ENCODE measurements at places on chromosomes 5 and 9.

GRCh38 chr9:113648048-113648447 lies 184.5 kb downstream of the RGS3 start:
- no peak overlapping the region for H3K27ac ChIP-seq
- no peak for DNase-seq
- H3K36me3 ChIP-seq = no peaks in the 10 kb centered on the region
- peaks cover 15% of the 10 kb centered on the region for H3K4me1 ChIP-seq
- no peaks in the 10 kb centered on the region for H3K27me3 ChIP-seq
- H3K4me3 ChIP-seq = no peak overlapping the region

GRCh38 chr9:91144769-91145168 lies 216.9 kb downstream of the AUH start:
- no peak for DNase-seq
- no peak overlapping the region for H3K27ac ChIP-seq
- no peak overlapping the region for H3K4me3 ChIP-seq
- H3K4me1 ChIP-seq = no peaks in the 10 kb centered on the region
- no peaks in the 10 kb centered on the region for H3K36me3 ChIP-seq

DNA sequence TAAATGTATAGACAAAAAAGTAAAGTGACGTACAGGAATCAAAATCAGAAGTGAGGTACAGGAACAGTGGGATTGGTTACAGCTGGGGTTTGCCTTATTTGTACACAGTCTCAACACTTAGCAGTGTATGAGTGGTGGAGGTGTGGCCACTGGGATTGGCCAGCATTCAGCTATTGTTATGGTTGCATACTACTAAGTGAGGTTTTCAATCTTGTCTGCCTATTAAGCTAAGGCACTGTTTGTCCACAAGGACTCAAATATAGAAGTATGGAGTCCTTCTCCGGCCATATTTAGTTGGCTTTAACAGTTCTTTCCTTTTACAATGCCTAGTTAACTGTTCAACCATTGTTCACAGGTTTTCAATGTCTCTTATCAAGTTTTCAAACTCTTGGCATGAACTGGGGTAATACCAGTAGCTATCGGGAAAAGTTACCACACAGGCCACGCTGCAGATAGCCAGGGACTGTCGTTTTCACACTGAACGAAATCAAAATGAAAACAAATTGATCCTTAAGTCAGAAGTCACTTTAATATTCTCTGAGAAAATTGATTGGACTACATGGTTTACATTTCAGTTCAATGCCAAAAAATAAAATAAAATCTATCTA lies 176.0 kb upstream of the FREM1 start:
- H3K4me1 ChIP-seq = no peaks in the 10 kb centered on the region
- H3K27ac ChIP-seq = no peak overlapping the region
- no peaks in the 10 kb centered on the region for H3K36me3 ChIP-seq
- DNase-seq = no peak
- H3K4me3 ChIP-seq = no peak overlapping the region

- H3K27ac ChIP-seq = no peak overlapping the region
- no peaks in the 10 kb centered on the region for H3K27me3 ChIP-seq
- H3K36me3 ChIP-seq = no peaks in the 10 kb centered on the region
- H3K4me1 ChIP-seq = no peaks in the 10 kb centered on the region
Measured at GRCh38 chr5:130227699-130228098, 323.4 kb downstream of the CHSY3 start.

DNA sequence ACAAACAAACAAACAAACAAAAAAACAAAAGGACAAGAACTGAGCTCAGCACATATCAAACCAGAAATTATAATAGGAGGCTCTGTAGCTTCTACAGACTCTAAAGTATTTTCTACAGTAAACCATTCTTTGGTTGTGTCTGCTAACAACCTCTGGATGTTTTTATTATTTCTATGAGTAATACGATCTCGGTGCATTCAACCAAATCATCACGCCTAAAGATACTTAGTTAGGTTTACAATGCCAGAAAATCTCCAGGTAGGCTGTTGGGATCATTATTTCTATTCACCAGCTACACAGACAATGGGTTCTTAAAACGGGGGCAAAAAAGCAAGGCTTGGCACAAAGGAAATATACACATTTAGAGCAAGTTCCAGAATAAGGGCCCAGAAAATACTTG lies 41.6 kb upstream of the ALDOB start:
- no peak overlapping the region for H3K4me3 ChIP-seq
- H3K27me3 ChIP-seq = no peaks in the 10 kb centered on the region
- no peak for DNase-seq
- H3K36me3 ChIP-seq = peaks cover 22% of the 10 kb centered on the region
- H3K4me1 ChIP-seq = no peaks in the 10 kb centered on the region

DNA sequence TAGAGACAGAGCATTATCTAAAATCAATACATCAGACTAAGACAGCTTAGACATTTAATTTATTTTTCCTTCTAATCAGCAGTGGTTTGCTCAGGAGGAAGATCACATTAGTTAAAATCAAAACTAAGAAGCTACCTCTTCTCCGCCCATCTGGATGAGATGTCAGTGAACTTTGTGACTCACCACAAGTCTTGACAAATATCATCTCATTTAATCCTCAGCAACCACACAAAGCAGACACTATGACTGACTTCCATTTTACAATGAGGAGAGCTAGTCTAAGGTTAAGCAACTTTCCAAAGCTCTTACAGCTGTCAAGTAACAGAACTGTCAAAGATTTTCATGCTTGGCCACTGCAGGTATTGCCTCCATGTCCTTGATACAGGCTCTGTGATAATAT lies 289.5 kb downstream of the DEPDC1B start:
- H3K4me1 ChIP-seq = no peaks in the 10 kb centered on the region
- H3K36me3 ChIP-seq = no peaks in the 10 kb centered on the region
- no peak for DNase-seq
- H3K27me3 ChIP-seq = no peaks in the 10 kb centered on the region
- no peak overlapping the region for H3K4me3 ChIP-seq

DNA sequence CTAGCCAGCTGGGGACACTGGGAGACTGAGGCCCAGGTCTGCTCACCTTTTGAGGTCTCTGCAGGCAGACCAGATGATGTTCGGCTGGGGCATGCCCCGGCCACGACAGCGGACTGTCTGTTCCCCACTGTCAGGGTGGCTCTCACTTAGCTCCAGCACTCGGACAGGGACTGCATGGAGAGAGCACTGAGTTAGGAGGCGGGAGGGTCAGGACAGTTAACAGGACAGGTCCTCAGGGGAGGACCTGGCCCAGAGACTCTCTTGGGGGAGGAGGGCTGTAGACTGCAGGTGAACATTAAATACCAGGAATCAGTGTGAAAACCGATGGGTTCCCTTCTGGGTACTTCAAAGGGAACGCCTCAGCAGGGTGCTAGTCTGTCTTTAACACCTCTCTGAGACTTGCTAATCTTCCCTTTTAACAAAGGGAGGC lies 25.1 kb downstream of the PDGFRB start:
- no peak overlapping the region for H3K4me3 ChIP-seq
- H3K4me1 ChIP-seq = peaks cover 14% of the 10 kb centered on the region
- peaks cover 68% of the 10 kb centered on the region for H3K36me3 ChIP-seq

DNA sequence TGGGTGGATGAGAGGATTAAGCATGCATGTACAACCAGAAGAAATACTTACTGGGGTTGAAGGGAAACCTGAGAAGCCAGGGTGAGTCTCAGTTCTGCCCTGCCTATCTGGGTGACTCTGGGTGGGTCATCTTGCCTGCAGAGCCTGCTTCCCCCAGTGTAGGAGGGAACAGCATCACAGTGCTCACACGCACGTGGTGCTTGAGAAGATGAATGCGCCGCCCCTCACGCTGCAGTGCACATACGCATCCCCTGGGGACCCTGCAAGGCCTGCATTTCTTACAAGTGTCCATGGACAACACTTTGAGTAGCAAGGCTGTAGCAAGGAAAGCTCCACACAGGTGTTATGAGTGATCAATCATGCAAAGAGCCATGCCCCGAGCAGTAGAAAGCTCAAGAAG lies 18.7 kb upstream of the GABBR2 start:
- no peaks in the 10 kb centered on the region for H3K27me3 ChIP-seq
- no peak for DNase-seq

DNA sequence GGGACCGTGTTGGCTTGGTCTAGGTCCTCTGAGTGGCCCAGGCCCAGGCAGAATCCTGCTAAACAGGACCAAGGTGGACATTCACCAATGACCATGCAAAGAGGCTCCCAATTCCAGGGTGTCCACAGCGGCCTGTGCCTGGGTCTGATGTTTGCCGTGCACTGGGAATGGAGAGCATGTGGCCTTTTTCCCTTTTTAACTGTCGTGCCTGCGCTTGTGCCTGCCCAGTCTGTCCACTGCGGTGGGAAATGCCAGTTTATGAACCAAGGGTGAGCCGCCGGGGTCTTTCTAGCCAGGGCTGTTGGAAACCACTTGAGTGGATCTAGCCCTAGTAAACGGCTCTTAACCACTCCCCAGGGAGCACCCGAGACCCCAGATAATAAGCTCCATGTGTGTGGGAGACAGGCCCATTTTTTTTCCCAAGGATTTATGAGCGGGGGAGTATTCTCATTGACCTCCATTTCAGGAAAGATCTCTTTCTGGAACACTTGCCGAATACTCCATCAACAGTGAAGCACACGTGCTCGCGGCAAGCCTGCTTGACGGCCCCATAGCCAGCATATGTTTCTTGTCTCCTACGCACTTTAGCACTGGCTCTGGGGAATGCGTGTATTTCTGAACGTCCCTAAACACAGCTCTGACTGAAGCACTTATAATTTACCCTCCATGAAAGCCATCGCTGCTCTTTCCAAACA lies 93.2 kb upstream of the PHYKPL start:
- H3K36me3 ChIP-seq = no peaks in the 10 kb centered on the region
- H3K4me1 ChIP-seq = peaks cover 3% of the 10 kb centered on the region
- H3K27me3 ChIP-seq = no peaks in the 10 kb centered on the region
- H3K27ac ChIP-seq = no peak overlapping the region
- peak overlapping the region; percentile 25 for H3K4me3 ChIP-seq

Data from thoracic aorta (tissue), 2 donors.